ENCODE measurements at places on chromosomes 7 and 10.

DNA sequence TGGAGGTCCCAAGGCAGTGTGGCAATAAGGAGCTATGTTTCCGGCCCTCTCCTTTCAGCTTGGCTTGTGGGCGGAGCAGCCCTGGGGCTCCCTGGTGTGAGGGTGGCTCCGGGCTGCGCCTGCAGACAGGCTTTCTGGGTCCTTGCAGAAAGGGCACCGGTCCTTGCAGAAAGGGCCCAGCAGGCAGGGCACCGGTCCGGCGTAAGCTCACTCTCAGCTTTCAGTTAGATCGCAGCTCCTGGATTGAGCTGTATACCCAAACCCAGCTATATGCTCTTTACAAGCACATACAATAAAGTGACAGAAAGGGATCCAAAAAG lies 293.8 kb upstream of the SHH start:
- DNase-seq = no peak

GRCh38 chr7:77370606-77371005 lies 45.5 kb downstream of the GSAP start:
- no peak for DNase-seq

- DNase-seq = no peak
Observed at GRCh38 chr7:124881981-124882380, 47.6 kb downstream of the POT1 start.

GRCh38 chr7:123492485-123492884 lies 41.9 kb downstream of the IQUB start:
- no peak for DNase-seq

GRCh38 chr7:98702021-98702420 lies 84.9 kb downstream of the NPTX2 start:
- DNase-seq = no peak

- DNase-seq = no peak
Observed at GRCh38 chr10:87915989-87916388, 52.6 kb downstream of the PTEN start.

GRCh38 chr10:29512425-29512974 lies 122.3 kb downstream of the SVIL start:
- DNase-seq = no peak

GRCh38 chr10:13608246-13608853 lies 21.6 kb downstream of the PRPF18 start:
- no peak for DNase-seq

DNA sequence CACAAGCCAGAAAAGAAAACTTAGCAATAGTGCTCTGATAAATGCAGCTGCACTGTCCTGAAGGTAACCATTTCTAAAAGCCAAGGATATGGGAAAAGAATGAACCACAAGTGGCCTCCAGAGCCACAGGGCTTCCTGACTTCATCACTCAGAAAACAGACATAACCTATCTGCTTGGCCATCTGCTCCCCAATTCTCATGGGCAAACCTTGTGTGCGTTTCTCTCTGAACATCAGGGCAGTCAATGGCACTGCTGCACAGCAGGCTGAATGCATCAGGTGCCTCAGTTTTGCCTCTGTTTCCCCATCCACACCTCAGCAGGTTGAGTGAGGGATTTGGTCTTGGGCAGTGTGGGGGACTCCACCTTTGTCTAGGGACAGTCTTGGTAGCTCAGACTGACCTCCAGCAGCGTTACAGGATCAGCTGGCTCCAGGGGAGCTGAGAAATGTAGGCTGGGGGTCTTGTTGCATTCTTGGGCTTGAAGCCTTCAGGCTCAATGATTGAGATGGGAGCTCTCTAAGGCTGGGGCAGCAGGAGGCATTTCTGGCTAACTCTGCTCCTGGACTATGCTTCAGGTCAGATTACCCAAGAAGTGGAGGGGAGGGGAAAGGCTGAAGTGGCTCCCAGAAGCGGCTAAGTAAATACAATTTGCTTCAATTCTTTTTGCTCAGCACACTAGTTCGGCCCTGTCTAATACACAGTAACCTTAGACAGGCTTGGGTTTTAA lies 23.6 kb upstream of the PDLIM1 start:
- no peak for DNase-seq

GRCh38 chr7:70647801-70648498 lies 484.0 kb upstream of the GALNT17 start:
- DNase-seq = peak; percentile 7

GRCh38 chr7:139249179-139249810 lies 18.3 kb downstream of the UBN2 start:
- no peak for DNase-seq

GRCh38 chr7:148304456-148304855 lies 286.1 kb upstream of the C7orf33 start:
- DNase-seq = no peak

DNA sequence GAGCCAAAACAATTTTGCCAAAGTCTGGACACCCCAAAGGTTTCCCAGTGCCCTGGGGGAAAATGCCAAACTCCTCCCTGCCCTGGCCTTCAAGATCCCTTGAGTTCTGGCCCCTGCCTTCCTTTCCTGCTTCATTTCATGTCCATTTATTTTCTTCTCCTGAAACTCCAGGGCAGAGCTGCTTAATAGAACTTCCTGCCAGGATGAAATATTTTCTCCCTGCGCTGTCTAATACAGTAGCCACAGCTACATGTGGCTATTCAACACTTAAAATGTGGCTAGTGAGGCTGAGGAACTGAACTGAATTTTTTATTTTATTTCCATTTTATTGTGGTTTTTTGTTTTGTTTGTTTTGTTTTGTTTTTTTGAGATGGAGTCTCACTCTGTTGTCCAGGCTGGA lies 49.6 kb downstream of the COL13A1 start:
- no peak for DNase-seq

DNA sequence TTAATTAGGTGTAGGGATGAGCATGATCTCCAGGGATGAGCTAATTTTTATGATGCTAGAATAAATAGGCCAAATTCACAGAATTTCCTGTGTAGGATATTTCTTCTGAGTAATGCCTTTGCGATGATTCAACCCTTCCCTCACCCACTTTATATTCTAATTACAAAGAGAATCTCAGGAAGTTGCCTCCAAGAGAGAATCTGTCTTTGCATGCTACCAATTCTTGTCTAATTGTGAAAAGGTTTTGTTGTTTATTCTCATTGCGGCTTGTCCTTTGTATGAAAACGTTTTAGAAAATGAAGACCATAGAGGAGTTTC lies 6.3 kb downstream of the C7orf57 start:
- DNase-seq = no peak

DNA sequence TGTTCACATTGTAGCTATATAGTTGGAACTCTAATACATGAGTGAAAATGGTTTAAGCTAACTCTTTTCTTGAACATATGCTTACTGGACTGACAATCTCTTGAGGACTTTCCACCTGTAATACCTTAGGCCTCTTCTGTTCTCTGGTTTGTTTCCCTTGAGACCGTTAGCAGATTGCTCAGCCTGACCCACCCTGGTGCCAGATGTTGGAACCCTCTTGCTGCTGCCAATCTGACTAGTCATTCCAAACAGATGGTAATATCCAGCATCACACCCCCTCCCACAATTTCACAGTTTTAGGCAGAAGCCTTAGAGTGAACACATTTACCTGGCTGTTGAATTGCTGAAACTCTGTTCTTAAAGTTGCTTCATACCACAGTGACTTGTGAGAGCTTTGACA lies 18.7 kb downstream of the CALD1 start:
- no peak for DNase-seq

DNA sequence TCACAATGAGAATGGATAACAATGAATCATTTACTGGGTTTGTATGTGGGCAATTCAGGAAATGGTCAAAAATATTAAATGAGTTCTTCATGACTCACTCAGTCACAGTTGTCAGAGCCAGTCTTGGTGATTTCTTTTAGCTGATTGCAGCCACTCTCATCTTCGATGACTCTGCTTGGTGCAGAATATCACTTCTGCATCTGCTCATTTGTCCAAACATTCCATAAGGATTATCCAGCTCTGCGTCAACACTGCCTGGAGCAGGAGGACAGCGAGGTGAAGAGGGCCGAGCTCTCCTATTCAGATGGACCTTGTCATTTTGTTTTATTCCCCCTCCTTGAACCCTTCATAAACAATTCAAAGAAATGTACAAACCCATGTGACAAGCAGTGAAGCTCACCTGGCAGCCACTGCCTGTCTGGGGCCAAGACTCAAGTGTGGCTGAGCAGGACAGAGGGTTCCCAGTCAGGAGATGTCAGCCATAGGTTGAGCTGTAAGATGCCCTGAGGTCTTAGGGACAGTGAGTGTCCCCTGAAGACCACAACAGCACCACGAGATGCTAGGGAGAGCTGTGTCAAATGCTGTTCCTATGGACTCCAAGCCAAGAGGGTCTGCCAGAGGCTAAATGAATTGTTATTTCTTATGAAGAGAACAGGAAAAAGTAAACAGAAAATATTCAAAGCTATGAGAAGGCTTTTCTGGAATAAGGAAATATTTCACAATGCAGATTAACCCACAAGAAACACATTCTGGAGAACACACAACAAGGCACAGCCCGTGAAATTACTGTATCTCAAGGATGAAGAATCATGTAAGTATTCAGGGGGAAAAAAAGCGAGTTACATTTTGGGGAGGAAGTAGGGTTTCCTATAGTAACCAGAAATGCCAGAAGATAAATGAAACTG lies 33.1 kb upstream of the EGFR start:
- no peak for DNase-seq

GRCh38 chr10:1155791-1156615 lies 99.8 kb downstream of the WDR37 start:
- no peak for DNase-seq

DNA sequence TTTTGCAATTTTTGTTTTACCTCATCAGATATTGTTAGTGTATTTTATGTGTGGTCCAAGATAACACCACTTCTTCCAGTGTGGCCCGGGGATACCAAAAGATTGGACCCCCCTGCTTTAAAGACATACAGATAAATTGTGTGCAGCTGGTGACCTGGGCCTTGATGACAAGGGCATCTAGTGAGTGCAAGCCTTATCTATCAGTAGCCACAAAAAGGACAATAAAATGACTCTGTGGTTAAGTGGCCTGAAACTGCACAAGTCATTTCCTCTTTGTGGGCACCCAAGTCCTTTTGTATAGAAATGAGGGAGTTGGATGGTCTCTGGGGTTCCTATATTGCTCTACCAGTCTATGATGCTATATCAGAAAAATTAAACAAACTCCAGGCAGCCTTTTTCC lies 98.1 kb downstream of the PARD3 start:
- no peak for DNase-seq

DNA sequence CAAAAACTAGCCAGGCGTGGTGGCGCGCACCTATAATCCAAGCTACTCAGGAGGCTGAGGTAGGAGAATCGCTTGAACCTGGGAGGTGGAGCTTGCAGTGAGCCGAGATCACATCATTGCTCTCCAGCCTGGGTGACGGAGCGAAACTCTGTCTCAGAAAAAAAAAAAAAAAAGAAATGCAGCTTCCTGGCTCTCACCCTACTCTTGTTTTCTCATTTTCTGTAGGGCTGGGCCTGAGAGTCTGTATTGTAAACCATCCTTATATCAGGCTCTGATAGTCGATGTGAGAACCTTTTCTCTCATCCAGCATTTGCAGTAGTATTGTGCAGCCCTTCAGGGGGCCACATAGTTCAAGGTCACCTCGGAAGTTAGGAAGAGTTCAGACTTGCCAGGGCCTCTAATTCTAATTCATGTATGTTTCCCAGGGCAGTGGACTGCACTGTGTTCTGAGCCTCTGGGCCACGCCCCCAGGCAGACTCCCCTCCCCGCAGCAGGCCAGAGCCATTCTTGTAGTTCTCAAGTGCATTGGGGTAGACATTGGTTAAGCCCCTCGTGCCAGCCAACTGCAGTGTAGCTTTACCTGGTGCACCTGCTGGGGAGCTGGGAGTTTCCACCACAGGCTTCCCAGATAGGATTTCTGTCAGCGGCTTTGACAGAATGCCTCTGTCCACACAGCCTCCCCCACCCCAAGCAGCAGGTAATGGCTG lies 38.3 kb upstream of the PDCD4 start:
- DNase-seq = no peak

GRCh38 chr10:7310076-7310475 lies 100.8 kb downstream of the SFMBT2 start:
- no peak for DNase-seq

GRCh38 chr10:112855134-112855533 lies 94.9 kb upstream of the TCF7L2 start:
- DNase-seq = no peak

DNA sequence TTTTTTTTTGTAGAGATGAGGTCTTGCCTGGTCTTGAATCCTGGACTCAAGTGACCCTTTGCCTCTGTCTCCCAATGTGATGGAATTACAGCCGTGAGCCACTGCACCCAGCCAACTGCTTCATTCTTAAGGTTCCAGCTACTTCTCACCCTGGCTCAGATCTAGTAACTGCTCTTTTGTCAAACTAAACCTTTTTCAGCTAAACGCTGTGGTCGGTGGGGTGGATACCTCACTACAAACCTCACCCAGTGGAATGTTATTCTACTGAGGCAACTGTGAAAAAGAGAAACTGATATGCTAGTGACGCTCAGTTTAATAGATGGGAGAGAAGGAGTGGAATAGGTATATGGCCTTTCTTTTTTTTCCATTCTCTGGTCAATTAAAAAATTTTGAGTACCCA lies 1.7 kb upstream of the MRLN start:
- no peak for DNase-seq

GRCh38 chr10:119655566-119656001 lies 4.4 kb downstream of the BAG3 start:
- no peak for DNase-seq

DNA sequence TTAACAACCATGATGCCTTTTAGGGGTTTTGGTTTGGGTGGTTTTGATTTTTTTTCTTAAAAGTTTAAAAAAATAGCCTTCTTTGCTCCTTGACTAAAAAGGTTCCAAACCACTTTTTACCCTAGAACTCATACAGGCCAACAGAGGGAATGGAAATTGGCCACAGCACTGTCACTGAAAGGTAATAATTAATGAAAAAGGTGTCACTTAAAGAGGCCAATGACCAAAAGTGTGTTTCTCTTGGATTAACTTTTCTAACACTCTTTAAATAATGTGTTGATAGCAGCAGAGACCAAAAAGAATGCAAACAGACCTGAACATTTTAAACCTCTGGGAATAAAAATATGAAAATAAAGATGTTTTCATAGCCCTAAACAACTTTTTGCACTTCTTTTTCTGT lies 221.1 kb upstream of the TCF7L2 start:
- no peak for DNase-seq

DNA sequence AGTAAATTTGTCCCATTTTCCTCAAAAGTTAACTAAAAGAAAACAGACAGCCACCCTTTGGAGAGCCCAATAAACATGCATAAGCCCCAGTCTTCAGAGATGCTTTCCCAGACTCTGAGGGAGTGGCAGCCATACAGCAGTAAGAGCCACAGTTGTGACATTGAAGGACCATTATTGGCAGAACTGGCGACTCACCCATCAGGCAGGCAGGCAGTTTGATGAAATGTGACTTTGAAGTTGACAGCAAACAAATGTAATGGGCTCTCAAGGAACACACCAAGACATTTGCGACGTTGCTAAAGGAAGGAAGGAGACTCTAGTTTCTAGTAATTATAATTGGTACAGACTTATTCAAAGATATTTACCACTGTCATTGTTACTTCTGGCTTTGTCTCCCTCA lies 287.5 kb upstream of the PHYHIPL start:
- no peak for DNase-seq

DNA sequence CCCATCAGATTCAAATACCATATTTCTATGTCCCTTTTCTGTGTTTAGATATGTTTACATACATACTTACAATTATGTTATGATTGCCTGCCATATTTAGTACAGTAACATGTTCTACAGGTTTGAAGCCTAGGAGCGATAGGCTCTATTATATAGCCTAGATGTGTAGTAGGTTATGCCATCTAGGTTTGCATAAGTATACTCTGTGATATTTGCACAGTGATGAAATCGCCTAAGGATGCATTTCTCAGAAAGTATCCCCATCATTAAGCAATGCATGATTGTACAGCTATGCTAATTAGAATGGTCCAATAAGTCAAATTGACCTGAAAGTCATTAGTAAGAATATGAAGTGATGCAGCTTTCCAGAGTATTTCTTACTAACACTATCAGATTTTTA lies 1171.7 kb upstream of the LRRTM3 start:
- DNase-seq = no peak

Measured in GM19239 (cell line).